ENCODE measurements at places on chromosomes 12 and 14.

GRCh38 chr12:47881051-47881450, 23.7 kb downstream of the VDR start:
- DNase-seq, result no peak

GRCh38 chr14:94269156-94269555, 23.9 kb downstream of the SERPINA10 start:
- no peak for DNase-seq

- DNase-seq, result no peak
Observed at GRCh38 chr14:63632932-63633514, 8.6 kb downstream of the WDR89 start.

GRCh38 chr12:130577351-130577750, 138.7 kb downstream of the RIMBP2 start:
- DNase-seq, result peak; percentile 53

DNA sequence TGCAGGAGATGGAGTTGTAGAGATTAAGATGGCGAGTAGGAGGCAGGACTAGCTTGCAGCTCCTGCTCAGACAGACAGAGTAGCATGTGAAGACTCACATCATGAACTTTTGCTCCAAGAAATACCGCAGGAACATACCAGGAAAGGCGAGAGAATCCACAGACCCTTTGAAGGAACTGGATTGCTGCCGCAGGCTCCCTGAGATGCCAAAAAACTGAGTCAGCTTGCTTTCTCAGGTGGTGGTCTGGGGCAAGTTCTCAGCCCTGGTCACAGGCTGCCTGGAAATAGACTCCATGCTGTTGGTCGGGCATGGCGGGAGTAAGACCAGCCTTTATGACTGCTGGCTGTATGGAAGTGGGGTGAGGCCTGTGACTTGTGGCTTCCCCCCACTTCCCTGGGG, 163.6 kb upstream of the NAV3 start:
- no peak for DNase-seq
